ENCODE measurements at places on chromosomes 2 and 18.
A peak's percentile ranks its signal among the peaks of the same experiment; 100 is the strongest.

DNA sequence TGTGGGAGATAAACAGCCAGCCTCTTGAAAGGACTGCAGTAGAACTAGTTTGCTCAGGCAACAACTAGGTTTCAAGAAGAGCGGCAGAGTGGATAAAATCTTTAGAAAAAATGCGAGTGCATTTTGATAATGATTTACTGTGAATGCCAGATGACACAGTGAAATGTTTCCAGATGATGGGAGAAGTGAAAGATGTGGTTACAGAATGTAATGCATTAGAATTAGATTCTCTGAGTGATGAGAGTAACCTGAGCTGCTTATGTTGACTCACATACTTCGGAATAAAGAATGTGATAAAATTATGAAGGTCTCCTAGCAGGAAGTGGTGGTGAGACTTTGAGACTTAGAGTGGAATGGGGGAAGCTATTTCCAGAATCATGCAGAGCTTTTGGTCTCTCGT lies 184.3 kb downstream of the GULP1 start:
- no peak for DNase-seq

DNA sequence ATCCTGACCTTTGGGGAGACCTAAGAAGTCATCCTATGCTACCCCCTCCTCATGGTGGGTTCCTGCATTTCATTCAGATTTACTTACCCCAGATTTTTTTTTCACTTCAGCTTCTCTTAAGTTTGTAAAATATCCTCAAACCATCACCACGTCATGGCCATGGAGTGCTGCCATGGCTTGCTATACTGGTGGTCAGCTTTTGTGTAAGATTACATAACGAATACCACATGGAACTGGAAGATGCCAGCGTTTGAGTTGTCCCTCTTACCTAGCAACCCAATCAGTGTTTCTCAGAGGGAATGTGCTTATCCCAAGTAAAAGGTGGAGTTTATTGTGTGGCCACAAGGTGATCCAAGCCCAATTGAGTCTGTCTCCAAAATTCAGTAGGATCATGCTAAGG lies 148.6 kb upstream of the ALPP start:
- DNase-seq: no peak

- no peak for DNase-seq
Observed at GRCh38 chr18:36294031-36294430, 3.5 kb upstream of the FHOD3 start.

GRCh38 chr18:5542515-5543035 lies 1.2 kb downstream of the EPB41L3 start:
- DNase-seq: peak; percentile 10

DNA sequence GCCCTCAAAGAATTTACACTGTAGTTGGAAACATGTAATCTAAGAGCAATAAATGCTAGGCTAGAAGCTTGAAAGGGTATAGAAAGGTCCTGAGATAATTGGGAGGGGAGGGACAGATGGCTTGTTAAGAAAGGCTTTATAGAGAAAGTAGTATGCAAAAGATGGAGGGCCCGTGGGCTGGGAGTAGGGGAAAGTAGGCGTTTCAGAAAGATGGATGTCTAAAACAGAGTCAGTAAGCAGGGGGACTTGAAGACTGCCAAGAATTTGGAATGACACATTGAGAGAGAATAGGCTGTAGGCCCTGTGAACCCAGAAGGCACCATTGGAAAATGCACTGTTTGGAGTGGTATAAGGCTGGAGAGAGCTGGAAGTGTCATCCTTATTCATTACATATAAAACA lies 822 bp downstream of the PSMG2 start:
- peak; percentile 11 for DNase-seq

DNA sequence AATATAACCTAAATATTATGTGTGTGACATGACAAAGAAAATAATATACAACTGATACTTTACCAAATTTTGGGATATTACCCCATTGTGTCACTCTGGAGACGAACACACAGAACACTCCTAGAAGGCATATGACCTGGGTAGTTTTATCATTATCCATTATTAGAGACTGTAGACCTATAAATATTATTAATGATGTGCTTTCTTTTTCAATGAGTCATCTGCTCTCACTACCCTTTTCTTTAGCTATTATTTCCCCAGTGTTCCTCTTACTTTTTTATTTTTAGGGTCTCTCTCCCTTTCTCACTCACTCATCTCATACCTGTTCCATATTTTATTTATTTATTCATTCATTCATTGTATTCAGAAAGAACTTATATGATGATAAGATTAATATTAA lies 143.3 kb upstream of the ITGA4 start:
- DNase-seq: no peak

DNA sequence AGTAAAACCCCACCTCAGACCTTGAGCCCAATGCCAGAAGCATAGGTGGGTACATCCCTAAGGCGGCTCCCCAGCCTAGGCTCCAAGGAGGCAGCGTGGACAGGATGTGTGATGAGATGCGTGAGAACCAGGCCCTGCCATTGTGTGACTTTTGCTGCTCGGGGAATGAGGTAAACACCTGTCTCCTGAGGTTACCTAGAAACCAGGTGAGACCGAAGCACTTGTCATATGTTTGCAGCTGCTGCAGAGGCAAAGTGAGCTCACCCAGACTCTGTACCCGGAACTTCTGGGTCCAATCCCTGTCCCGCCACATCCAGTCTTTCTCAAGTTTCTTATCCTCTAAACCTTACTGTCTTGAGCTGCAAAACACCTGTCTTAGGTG lies 3.4 kb downstream of the FBLN7 start:
- DNase-seq: no peak
